ENCODE measurements at places on chromosomes 11 and 22.

GRCh38 chr11:116563028-116563711 is 209.6 kb downstream of the BUD13 start:
- DNase-seq, result peak; percentile 31

GRCh38 chr11:91421641-91422040 is 803.0 kb upstream of the FAT3 start:
- DNase-seq, result no peak

DNA sequence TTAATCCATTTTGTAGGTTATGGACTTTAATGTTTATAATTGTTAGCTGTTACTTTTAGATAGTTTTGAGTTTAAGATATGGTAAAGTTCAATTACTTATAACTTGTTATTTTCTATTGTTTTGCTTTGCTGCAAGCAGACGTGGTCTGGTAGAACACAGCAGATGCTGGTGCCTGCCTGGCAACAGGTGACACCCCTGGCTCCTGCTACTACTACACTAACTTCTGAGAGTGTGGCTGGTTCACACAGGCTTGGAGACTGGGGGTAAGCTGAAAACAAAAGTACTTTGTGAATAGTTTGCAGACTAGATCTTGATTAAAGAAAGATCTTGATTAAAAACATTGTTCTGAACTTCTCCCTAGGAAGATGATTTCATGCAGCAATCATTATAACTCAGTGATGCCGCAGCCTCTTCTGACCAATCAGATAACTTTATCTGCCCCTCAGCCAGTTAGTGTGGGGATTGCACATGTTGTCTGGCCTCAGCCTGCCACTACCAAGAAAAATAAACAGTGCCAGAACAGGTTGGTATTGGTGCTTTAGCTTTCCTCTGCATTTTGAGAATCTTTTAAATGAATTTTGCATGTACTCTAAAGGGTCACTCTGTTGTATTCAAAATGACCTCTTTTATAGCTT is 90.4 kb downstream of the HIPK3 start:
- no peak for DNase-seq

GRCh38 chr22:30340911-30341685 is 14.4 kb upstream of the TBC1D10A start:
- no peak for DNase-seq

DNA sequence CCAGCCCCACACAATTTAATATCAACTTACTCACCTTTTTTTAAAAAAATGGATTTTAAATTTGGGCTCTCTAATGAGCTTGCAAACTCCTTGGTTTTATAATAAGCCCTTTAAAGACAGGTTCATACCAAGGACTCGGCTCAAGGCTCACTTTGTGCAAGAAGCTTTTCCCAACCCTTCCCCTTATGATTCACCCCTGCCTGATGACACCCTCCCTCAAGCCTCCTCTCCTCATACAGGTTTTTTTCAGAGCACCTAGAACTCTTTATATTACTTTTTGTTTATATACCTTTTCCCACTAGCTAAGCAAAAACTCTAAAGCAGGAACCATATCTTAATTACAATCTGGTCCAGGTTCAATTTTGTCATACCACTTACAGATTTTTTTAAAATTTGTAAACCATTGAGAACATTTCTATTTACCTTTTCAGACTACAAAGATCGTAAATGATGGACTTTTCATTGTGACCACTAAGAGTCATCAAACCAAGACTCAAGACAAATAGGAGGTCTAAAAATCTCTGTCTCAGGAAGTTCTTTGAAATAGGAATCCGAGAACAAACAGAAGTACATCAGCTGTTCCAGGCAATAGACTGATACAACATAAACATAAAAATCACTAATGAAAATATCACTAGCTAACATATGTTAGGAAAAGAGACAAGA is 13.1 kb upstream of the EXPH5 start:
- DNase-seq, result no peak

- no peak for DNase-seq
Observed at GRCh38 chr11:102494216-102494615, 36.3 kb downstream of the MMP7 start.

GRCh38 chr22:45502215-45503049 is at the start of gene FBLN1:
TSS of gene FBLN1 (plus strand) at chr22:45502883. CDS start at chr22:45502986, 103 bp downstream.
- peak; percentile 65 for DNase-seq

GRCh38 chr11:94866231-94866822 is 98.2 kb downstream of the AMOTL1 start:
- peak; percentile 72 for DNase-seq

- no peak for DNase-seq
Observed at GRCh38 chr11:3157381-3158130, 7.6 kb downstream of the OSBPL5 start.

DNA sequence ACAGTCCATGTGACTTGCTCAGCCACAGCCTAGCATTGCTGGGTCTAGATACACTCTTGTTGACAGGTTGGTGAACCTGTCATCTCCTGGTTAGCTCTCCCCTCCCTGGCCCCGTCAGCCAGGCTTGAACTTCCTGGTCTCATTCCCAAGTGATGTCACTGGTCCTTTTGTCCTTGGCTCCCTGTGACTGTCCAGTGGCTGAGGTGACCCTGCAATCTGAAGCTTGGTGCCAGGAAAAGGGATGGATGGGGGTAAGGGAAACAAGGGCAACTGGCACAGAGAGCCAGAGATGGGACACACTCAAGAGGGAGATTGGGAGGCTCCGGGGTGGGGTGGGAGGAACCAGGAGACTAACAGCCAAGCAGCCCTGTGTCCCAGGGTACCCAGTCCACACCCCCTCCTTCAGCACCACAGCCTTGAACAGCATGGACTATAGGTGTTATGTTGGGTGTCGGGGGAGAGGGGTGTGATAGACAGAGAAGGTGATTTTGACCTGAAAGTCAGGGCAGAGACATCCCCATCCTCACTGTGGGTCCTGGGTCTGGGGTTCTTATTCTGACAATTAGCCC is 63.8 kb upstream of the THY1 start:
- no peak for DNase-seq

- DNase-seq, result peak; percentile 71
Observed at GRCh38 chr11:83063073-83063754, 8.5 kb downstream of the RAB30 start.

GRCh38 chr11:94128746-94129511 is at the start of gene PANX1:
TSS of gene PANX1 (plus strand) at chr11:94128841. CDS start at chr11:94129313, 472 bp downstream.
- DNase-seq, result peak; percentile 87

DNA sequence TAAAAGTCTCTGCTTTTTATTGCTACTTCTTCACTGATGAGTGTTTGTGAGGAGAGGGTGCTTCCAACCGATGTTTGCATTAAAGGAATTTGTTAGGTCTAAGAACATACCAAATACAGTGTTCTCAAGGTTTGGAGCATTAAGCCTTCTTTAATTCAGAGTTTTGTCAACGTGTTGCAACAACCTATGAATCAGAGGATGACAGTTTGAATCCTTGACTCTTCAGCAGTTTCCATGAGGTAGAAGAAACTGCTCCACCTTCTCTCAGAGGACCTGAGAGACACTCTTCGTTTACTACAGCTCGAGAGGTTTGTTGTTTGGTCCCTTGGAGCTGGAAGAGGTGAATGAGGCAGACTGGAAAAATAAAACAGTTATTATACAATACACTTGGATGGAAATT is 55.7 kb downstream of the NCAM1 start:
- no peak for DNase-seq

DNA sequence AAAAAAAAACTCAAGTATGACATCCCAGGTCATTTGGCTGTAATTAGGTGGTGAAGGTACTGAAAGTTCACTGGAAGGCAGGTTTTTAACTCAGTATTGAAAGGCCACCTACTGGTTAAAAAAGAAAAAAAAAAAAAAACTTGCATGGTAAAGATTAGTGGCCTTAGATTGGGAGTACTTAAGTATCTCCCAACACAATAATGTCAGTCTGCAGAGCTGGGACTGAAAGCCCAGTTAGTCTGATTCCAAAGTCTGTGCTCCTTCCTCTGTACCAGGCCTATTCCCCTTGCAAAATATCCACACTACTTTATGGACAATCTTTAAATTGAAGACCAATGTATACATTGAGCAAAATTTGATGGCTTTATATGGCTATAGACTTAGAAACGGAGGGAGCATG is 85.5 kb downstream of the NOX4 start:
- DNase-seq, result peak; percentile 14

- DNase-seq, result peak; percentile 83
Observed at GRCh38 chr22:45504373-45505341, 2.0 kb downstream of the FBLN1 start.

DNA sequence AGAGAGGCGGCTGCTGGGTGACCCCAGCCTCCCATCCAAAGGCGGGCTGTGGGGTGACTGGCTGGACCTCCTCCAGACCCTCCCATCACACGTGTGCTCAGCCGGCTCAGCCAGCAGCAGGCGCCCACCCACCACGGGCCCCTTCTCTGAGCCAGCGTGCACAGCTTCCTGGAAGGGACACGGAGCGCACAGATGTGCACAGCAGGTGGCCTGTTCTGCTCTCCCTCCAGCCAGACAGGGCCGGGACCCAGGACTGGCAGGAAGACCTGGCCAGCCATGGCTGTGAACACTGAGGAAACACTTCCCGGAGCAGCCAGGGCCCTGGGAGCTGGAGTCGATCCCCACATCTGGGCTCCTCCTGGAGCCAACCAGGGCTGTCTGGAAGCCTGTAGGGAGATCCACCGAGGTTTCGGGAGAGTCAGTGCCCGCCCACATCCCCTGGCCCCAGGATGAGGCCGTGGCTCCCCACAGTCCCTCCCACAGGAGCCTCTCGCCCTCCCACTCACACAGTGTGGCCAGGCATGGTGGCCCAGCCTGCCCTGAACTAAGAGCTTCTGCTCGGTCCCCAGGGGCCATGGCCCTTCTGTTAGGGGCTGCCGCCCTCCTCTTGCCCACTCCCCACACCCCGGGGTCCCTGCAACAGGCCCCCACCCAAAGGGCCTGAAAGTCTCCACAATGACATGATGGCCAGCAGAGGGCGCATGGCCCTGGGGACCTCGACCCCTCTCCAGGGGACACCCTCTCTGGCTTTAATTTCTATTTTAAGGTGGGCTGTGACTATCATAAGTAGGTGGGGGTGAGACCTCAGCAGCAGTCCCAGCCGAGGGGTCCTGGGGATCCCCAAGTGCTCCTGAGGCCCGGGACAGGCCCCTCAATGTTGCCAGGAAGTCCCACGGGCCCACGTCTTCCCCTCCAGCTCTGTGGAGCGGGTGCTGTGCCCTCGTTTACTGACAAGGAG is 90.6 kb upstream of the FGF3 start:
- DNase-seq, result no peak

DNA sequence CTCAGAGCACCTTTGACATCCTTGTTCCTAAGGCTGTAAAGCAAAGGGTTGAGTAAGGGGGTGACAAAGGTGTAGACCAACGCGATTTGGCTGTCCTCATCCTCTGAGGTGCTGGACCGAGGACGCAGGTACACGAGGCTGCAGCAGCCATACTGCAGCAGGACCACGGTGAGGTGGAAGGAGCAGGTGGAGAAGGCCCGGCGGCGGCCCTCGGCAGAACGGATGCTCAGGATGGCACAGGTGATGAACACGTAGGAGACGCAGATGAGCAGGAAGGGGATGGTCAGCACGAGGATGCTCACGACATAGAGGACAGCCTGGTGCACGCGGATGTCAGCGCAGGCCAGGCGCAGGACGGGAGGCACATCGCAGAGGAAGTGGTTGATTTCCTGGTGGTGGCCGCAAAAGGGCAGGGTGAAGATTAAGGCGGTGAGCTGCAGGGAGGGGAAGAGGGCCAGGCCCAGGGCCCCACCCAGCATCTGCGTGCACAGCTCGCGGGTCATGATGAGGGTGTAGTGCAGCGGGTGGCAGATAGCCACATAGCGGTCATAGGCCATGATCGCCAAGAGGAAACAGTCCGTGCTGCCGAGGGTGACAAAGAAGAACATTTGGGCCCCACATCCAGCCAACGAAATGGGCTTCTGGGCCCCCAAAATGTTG is 632 bp downstream of the OR10Q1 start:
- DNase-seq, result no peak

GRCh38 chr11:80424012-80424695 is 983.3 kb upstream of the TENM4 start:
- DNase-seq, result no peak

- DNase-seq, result no peak
Observed at GRCh38 chr11:70618431-70619101, 220.2 kb downstream of the CTTN start.

DNA sequence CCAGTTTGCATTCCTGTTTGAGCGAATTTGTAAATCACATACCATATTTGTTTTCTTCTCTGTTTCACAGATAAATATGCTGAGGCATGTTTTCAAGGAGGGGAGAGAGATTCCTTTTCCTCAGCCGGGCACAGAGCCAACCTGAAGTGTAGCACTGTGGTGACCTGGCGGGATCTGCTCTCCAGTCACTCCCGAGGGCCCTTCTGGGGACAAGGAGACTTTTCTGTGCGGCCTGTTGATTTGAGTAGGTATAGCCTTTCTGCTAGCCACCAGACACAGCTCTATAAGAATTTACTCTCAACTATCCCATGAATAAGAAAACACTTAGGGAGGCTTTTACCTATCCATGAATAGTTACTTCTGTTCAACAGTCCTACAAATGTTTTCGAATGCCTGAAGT is 63.5 kb upstream of the FDX1 start:
- DNase-seq, result peak; percentile 59

GRCh38 chr11:12646478-12646877 is 27.7 kb upstream of the TEAD1 start:
- DNase-seq, result no peak

- no peak for DNase-seq
Observed at GRCh38 chr11:131025421-131026125, 109.3 kb upstream of the SNX19 start.

DNA sequence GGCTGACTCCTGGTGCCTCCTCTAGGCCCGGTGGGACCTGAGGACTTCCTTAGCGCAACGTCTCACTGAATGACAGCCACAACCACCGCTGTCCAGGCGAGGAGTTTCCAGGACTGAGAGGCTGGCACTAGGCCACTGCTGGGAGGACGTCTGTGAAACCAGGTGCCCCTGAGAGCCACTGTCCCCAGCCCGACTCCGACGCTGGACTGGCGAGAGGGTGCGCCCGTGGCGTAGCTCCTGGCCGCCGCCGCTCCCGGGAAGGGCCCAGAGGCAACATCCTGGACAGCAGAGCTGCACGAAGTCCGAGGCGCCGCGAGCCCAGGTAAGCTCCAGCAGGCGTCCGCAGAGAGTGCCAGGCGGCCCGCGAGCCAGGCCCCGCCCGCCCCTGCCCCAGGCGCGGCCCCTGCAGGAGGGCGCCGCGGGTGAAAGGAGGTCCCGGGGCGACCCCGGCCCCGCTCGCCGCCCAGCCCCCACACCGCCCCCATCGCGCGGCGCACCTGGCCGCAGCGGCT is 525 bp downstream of the DGCR2 start:
- no peak for DNase-seq

DNA sequence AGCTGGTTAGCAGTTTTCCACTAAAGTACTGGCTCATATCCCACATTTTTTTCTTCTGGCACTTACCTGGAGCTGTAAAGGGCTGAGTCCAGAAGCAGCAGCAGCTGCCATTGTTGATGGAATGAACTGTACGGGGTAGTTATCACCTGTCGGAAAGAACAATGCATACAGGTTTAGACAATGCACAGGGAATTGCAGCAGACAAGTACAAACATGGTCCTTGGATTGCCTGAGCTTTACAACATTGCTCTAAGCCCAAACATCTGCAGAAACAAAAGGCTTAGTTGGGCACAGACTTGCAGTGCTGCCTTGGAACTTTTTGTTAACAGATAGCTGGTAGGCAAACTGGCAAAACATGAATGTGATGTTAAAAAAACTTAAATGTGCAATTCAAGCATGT is 258.8 kb downstream of the SOX6 start:
- DNase-seq, result no peak
